AML-193 (cell line): ENCODE measurements at places on chromosomes 6 and 20.

DNA sequence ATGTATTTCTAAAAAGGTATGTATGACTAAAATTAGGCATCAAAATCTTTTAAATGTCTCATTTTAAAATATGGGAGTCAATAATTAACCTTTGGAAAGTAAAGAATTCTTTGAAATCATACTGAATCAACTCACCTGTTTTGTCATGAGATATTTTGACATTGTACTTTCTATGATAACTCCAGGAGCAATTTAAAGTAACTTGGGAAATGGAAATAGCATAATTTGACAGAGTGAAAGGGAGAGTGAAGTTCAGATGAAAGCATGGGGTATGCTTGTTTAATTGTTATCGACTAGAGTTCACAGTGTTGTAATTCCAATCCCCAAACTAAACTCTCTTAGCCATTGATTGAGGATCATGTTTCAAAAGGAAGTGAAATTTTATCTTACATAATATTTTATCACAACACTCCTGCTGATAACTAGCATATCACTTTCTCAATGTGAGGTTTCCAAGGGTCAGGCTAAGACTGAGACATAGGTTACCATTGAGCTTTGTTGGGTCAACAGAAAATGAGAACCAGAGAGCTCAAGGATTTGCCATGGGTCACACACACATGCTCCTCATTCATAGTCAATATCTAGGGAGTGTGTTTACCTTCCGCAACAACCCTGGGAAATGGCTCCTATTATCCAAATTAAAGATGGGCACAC, 2.3 kb downstream of the GSTA1 start:
- DNase-seq = no peak

- DNase-seq = peak; percentile 14
Measured at GRCh38 chr6:52020945-52021570, 66.4 kb downstream of the PKHD1 start.

GRCh38 chr6:151004383-151005024, 139.0 kb downstream of the MTHFD1L start:
- DNase-seq = peak; percentile 87

- DNase-seq = no peak
Measured at GRCh38 chr6:22880686-22881433, 311.5 kb downstream of the HDGFL1 start.

- no peak for DNase-seq
Measured at GRCh38 chr6:7033202-7033601, 74.6 kb upstream of the RREB1 start.

DNA sequence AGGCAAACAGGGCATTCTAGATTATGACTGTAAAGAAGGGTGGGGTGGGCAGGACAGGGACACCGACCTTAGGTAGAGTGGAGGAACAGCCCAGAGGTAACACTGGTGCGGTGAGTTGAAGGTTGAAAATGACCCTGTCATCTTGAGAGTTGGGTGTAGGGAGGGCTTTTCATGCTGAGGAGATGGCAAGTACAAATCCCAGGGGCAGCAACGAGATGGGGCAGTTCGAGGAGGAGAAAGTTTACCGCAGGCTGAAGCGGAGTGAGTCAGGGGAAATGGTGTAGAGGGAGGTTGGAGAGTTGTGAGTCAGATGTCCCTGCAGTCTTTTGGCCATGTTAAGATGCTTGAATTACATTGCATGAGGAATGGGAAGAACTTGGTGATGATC, 101.1 kb downstream of the HIVEP1 start:
- no peak for DNase-seq

DNA sequence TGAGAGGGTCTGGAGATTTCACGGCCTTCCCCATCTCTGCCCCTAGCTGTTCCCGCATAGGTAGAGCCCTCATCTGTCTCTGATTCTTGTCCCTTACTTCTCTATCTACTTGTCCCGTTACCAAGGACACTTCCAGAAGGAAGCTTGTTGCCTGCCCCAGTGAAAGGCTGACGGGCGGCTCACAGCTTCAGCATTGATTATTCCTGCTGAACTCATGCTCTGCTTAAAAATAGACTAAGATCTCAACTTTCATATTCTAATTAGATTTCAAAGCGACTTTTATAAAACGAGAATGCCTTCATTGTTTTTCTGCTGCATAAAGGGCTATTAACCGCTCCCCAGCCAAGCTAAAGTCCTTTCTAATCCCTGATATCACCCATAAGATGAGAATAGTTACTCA, 31.1 kb upstream of the MAFB start:
- DNase-seq = no peak

GRCh38 chr6:85015396-85015990, 251.1 kb upstream of the TBX18 start:
- DNase-seq = peak; percentile 33

DNA sequence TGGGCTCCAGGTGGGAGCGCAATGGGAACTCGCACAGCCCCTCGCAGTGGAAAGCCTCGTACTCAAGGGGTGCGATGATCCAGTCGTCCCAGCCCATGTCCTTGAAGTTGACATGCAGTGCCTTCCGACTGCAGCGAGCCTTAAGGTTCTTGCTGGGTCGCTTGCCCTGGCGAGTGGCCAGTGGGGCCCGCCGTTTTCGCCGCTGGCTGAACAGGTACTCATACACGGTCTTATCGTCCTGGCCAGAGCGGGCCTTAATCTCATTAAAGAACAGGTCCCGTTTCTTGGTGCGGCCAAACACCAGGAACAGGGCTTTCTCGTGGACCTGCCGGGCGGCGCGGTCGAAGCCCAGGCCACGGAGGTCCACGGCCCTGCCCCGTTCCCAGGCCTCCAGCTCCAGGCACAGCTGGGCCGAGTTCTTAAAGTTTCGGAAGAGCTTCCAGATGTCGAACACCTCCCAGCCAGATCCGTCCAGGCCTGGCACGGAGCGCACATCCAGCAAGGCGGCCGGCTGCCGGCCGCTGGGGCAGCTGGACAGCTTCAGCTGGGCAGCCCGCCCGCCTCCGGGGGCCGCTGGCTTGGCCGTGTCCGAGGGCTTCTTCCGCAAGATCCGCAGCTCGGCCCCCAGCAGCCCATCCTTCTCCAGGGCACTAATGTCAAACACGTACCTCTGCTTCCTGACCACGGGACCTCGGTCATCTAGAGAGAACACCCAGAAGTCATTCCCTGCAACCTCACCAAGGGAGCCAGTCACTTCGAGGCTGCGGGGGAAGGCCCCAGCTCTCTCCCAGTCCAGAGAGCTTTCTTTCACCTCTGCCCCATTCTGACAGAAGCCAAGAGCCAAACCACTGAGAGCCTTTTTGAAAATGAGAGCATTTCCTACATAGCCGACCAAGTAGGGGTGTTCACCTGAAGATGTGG, 3.7 kb downstream of the GDF5 start:
- DNase-seq = no peak

DNA sequence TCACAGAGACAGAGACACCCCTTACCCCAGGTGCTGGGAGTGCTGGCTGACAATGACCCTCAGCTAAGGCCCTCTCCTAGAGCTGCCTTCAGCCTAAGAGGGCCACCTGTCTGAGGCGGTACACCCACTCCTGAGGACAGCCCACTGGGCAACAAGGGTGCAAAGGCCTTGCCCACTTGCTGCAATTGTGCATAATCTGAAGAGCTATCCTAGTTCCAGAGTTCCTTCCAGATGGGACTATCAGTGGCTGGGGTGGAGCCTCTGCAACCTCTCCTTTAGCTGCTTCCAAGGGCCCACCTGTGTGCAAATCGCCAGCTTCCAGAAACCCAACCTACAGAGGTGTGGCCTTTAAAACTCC, 87.5 kb downstream of the PREX1 start:
- DNase-seq = no peak

DNA sequence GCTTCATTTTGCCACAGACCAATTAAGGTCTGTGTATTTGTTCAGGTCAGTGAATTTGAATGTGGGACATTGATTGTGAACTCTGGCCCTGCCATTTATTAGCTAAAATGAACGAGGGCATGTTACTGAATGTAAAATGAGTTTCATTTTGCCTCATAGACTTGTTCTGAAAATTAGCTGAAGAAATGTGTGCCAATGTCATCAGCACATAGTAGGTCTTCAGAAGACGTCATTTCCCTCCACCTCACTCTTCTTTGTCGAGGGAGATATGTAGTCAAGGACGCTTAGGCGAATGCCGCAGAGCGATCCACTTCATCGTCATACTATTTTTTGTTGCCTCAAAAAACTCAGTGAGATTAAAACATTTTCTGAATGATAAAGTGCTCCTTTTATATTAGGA, 291.7 kb downstream of the SMOC2 start:
- DNase-seq = no peak

DNA sequence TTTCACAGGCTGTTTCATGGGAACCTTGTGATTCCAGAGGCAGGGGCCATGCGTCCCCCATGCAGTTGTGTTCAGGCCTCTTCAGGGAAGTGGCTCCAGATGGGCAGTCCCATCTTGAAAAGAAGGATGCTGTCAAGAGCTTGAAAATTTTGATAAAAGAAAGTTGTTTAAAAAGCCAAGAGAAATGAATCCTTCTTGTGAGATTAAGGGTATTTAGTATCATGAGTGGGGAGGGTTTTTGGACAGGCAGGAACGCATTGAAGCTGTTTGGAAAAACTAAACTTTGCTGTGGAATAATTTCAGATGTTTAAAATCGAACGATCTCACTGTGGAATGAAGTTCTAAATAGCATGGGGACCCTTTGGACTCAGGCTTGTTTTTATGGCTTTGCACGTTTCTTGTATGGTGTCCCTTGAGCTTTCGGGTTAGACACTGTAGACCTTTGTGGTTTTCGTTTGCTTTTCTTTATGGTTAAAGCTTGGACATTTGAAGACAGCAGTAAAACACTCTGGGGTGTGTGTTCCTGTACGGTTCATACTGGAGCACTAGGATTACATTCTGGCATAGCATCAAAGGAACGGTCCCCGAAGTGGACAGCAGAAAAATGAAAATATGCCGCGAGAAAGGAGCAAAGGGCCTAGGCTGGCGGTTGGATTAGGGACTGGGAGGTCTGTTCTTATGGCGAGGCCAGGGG, 18.2 kb downstream of the KIF25 start:
- no peak for DNase-seq

- no peak for DNase-seq
Measured at GRCh38 chr6:45375449-45375848, 2.3 kb downstream of the SUPT3H start.

DNA sequence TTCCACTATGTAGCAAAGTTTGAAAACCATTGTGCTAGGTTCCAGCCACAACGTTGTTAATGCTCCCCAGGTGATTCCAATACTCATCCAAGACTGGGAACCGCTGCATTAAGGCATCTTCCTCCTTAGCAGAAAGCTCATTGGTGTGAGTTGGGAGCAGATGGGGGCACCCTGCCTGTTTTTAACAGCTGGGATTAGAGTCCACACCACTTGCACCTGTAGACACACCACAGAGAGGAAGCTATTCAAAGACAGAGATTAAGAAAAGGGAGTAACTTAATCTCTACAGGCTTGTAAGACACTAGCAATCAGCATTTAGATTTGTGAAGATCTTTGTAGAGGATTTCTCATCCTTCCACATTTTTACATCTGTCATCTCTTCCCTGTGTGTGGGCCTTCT, 333.9 kb upstream of the SOX4 start:
- DNase-seq = no peak

DNA sequence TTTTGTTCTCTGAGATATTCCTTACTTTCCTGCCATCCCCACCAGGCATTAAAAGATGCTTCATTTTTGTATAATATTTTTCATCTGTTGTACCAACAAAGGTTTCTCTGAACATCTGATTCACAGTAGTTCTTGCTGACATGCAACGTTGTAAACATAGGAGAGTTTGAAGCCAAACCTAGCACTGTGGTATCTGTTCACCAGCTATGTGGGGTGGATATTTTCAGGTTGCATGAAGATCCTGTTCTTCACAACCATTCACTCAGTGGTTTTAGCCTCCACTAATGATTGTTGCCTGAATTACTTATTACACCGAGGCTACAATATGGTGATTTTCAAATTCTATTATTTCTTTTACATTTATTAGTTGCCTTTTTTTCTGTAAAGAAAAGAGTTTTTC, 56.5 kb downstream of the EYA4 start:
- DNase-seq = no peak

- DNase-seq = no peak
Measured at GRCh38 chr6:31114541-31114878, at the start of gene PSORS1C1. PSORS1C1 (plus strand) TSS chr6:31114800; CDS start chr6:31129633, 14,833 bp downstream.

- no peak for DNase-seq
Measured at GRCh38 chr20:7196481-7196880, 429.0 kb downstream of the BMP2 start.

DNA sequence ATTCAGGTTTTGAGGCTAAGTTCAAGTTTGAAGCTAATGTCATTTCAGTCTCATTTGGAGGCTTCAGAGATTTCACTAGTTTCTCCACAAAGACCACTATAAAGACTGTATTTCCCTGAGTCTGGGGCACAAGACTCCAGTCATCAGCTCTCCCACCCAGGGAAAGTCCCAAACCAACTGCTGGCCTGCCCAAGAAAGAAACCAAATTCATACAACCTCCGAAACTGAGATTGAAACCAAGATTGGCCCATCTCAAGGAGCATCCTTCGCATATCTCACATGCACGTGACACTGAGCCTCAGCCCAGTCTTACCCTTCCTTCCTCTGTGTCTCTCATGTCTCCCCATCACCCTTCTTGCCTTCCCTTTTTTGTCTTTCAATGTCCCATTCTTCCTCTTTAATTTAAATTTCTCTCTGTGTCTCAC, 3.5 kb upstream of the LTA start:
- DNase-seq = peak; percentile 21
